ENCODE measurements at places on chromosomes 1 and 21.

DNA sequence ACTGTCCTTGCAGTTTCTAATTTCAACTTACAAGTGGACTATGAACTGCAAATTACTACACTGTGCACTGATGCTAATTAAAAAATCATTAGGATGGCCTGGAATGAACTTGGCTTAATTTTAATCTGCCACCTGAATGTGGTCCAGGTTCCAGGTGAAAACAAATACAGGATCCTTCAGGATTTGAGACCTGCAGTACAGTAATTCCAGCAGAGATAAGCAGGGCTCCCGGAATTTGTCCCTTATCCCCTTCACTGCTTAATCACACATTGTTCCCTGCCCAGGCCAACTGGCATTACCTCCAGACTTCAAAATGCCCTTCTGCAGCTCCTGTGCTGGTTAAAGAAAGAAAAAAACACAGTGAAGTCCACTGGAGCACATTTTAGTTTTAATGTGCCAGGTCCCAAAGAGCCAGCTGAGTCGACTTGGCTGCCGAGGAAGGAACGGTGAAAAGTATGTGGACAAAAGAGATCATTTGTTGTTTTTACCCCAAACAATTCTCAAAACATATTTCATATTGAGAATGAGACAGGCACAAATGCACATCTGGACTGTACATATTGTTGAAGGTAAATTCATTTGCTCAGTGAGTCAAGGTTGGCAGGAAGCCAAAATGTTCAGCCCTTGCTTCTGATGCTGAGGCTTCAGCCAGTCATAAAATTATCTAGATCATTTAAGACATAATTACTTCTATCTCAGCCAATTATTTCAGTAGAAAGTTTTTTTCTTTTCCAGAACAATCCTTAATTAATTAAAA is 28.3 kb downstream of the DEGS1 start:
- DNase-seq: peak; percentile 81

GRCh38 chr1:108845991-108846390 is 10.9 kb downstream of the AKNAD1 start:
- DNase-seq: peak; percentile 92

DNA sequence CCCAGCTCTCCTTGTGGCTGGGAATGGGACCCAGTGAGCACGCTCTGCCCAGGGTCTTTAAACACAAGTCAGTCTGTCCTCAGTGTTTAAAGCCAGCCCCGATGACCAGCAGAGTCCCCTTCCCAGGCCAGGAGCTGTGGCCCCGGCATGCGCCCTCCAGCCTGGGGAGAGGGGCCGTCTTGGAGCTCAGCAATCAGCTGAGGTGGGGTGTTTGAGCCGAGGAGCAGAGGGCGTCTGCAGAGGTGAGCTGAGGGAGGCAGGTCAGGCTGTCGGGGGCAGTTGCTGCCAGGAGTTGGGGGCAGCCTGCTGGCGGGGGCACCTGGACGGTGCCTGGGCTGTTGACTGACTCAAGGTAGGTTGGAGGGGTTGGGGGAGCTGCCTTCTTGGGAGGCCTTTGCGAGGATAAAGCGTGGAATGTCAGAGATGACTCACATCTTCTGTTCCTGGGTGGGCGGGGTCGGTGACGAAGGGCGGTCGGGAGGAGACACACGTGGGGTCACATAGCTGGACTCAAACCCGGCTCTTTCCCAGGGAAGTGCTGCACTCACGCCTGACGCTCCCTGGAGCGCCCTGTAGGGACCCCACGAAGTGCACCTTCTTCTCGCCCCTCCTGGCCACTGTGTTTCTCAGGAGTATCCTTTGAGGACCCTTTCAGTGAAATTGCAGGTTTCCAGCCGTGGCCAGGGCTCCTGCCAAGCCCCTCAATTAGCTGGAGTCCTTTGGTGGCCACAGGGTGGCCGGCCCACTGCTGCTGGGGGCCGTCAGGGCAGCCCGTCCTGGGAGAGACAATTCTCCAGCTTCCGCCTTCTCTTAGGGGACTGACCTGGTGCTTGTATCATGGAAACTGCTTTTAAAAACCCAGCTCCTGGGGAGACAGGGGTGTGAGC is 86.2 kb downstream of the SIK1 start:
- DNase-seq: peak; percentile 85

- no peak for DNase-seq
Measured at GRCh38 chr1:178796013-178796412, 71.0 kb downstream of the RALGPS2 start.

- DNase-seq: no peak
Measured at GRCh38 chr1:66999640-67000400, 54.1 kb downstream of the SLC35D1 start.

DNA sequence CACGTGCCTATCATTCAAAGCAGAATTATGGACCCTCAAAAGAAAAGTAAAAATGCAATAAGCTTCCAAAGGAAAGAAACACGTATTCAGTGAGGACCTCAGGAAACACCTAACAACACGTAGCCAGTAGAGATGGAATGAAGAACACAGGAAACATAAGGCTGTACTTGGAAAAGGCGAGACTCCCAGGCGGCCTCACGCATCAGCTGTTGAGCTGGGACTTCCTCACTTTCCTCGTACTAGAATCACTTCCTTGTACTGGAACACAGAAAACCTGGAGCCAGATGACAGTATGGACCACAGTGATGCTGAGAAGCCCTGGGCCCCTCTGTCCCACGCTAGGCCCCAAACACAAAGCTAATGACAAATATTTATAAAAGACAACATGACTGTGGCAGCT is 94.4 kb upstream of the BACE2 start:
- no peak for DNase-seq

- no peak for DNase-seq
Measured at GRCh38 chr1:97562081-97562480, 358.8 kb downstream of the DPYD start.

DNA sequence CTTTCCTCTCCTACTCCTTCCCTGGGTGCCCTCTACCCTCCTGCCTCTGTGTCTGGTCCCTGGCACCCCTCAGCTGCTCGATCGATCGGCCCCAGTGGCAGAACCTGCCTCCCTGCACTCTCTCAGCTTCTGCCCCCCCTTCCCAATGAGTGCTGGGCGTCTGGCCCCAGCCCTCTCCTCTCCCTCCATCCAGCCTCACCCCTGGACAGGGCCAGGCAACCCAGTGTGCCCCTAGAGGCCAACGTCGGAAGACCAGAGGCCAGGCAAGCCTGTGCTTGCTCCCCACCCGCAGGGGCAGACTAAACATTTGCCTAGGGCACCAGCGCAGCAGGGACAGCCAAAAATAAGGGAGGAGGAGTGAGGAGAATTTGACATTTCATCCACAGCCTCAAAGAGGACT is 43.5 kb downstream of the LGR6 start:
- DNase-seq: peak; percentile 41

DNA sequence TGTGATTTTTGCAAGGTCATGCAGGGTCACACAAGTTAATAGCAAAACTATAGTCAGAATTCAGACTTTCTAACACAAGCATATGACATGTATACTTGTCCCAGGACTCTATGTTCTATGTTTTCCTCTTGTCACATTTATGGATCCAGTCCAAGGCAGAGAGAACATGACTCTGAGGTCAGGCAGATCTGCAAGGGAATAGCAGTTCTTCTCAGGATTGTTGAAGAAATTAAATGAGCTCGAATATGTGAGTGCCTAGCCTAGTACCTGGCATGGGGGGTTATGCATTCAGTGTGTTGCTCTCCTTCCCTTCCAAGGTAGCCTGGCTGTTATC is 9.5 kb upstream of the RPTN start:
- no peak for DNase-seq

DNA sequence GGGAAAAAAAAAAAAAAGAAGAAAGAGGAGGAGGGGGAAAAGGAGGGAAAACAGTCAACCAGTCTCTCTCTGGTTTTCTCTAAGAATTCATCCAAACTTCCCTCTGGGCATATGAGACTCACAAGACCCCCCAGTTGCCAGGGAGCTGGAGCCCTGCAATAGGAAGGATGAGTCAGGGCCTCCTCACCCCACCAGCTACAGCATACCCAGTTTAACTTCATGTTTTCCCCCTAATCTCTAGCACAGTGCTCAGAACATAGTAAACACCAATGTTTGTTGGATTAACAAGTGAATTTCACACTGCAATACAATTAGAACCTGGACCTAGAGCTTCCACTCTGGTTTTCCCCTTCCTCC is 7.8 kb downstream of the F11R start:
- DNase-seq: peak; percentile 40

- DNase-seq: no peak
Measured at GRCh38 chr1:22531251-22531650, 32.0 kb upstream of the EPHA8 start.

DNA sequence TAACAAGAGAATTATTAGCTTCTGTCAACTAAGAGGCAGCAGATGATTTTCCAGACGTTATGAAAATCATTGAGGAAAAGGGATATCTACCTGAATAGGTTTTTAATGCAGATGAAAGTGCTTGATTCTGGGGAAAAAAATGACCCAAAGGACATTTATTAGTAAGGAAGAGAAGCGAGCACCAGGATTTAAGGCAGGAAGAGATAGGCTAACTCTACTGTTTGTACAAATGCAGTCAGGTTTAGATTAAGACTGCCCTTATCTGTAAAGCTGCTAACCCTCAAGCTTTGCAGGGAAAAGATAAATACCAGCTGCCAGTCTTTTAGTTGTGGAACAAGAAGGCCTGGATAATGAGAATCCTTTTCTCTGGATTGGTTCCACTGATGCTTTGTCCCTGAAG is 33.0 kb upstream of the LRIG2 start:
- DNase-seq: no peak

DNA sequence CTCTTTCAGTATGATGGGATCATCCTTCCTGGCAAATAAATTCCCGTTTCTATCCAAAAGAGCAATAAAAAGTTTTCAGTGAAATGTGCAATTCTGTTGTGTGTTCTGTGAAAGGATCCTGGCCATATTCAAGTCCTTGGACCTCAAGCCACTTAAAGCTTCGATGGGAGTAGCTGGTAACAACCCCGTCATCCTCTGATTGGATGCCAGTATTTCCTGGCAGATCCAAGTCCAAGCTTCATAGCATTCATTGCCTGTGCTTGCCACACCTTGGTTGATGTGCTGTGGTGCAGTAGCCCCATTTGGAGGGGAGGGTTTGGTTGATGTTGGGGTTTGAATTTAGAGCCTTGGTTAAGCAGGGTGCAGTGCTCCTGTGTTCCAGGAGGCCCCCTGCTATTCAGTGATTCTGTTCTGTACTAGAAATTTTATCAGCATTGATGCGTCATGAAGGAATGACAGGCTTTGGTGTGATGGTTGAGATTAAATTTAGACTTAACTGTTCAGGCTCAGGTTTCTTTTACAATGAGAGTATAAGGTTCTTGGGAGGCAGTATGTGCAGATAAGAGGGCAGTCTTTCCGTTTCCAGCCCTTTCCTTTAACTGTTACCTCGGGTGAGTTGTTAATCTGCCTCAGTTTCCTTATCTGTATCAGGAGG is 4.9 kb downstream of the RPL11 start:
- no peak for DNase-seq

DNA sequence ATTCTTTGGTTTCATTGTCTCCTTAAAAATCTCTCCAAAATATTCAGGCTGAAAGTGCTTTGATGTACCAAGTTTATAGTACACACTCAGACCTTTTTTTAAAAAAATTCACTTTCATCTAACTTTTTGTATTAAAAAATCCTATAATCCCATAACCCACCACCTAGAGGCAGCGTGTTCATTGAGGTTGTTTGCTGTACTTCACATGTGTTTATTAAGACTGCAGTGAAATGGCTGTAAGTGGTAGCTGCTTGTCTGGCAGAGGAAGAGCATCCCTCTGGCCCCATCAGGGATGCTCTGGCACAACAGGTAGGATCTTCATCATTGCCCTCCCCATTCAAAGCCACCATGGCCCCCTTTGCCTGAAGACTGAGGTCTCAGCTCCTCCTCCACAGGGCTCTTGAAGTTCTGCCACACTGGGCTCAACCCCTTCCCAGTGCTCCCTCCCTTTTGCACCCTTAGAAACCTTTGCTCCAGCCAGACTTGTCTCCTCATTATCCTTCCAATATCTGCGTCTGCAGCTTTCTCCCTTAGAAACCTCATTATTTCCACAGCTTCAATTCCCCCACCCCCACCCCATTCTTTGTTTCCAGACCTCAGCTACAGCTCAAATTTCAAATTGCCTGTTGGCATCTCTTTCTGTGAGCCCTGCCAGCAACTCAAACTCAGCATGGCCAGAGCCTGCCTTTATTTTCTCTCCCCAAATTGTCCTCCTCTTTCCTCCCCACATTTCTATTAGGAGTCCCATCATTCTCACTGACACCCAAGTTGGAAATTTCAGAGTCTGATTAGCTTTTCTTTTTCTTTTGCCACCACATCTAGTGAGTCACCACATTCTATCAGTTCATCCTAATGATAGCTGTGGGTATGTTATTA is 369.6 kb upstream of the USP24 start:
- no peak for DNase-seq

- no peak for DNase-seq
Measured at GRCh38 chr1:101316256-101316655, 79.4 kb downstream of the S1PR1 start.

Measured in bronchial epithelial cell (primary cell).